Neural crest cell (in vitro differentiated cells): ENCODE measurements at places on chromosomes 3 and 15. TPM values are rescaled to one million over a fixed set of nuclear protein-coding genes. Genes with fewer than 3 reads are reported as not detected.

GRCh38 chr15:85414495-85414894 lies 34.1 kb downstream of the AKAP13 start:
- no peak for DNase-seq

- no peak for DNase-seq
Observed at GRCh38 chr3:101635345-101635744, 41.6 kb downstream of the ZBTB11 start.

Gene ZBTB38
- total RNA-seq: 27.9 and 28.1 TPM in 2 replicates

DNA sequence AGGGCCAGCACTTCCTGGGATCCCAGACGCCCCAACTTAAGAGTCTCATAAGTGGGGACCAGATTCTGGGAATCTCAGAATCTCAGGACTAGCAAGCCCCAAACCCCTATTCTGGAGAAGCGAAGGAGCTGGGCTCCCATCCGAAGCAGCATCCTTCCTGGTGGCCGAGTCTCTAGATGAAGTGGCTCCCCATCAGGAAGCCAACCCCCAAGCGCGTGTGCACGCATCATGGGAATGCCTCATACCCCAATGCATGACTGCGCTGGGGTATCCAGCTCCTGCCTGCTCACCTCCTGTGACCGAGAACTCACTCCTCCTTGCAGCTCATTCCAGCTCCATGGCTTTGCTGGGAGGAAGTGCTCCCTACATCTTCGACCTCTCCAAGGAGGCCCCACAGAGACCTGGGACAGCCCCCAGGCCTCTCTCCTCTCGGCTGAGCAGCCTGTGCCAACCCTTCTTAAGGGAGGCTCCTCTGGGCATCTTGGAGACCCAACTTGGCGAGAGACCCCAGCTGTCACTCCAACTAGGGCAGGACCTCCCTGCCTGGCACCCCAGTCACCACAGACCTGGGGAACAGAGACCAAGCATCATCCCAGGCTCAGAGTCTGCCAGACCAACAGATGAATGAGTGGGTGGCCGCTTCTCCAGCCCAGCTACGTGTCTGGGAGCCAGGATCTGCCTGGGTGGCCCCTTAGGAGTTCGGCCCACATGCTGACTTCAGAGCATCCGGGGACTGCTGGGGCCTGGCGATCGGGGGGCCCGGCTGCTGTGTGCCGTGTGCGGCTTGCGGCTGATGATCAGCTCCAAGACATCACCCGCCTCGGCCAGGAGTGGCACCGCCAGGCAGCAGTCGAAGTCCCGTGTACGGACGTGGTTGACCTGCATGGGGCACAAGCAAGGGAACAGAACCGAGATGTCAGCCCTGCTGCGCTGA lies 46.9 kb downstream of the GRIP2 start:
- no peak for DNase-seq

DNA sequence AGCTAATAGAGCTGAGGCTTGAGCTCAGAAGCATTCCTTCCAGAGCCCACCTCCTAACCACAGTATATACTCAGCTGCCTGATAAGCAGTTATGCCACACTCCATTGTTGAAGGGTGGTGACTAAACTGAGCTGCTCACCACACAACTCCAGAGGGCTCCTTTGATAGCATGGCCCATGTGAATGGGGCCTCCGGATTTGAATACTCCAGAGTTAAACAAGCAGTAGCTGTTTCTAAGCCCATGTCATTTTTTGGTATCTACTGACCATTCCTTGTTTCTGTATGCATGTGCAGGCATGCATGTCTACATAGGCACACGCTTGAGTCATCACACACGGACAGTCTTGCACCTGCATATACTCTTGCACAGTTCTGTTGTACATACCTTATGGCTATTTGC lies 28.9 kb downstream of the IGSF10 start:
- DNase-seq: no peak

Gene ADGRG7
- total RNA-seq: not detected in 2 replicates

DNA sequence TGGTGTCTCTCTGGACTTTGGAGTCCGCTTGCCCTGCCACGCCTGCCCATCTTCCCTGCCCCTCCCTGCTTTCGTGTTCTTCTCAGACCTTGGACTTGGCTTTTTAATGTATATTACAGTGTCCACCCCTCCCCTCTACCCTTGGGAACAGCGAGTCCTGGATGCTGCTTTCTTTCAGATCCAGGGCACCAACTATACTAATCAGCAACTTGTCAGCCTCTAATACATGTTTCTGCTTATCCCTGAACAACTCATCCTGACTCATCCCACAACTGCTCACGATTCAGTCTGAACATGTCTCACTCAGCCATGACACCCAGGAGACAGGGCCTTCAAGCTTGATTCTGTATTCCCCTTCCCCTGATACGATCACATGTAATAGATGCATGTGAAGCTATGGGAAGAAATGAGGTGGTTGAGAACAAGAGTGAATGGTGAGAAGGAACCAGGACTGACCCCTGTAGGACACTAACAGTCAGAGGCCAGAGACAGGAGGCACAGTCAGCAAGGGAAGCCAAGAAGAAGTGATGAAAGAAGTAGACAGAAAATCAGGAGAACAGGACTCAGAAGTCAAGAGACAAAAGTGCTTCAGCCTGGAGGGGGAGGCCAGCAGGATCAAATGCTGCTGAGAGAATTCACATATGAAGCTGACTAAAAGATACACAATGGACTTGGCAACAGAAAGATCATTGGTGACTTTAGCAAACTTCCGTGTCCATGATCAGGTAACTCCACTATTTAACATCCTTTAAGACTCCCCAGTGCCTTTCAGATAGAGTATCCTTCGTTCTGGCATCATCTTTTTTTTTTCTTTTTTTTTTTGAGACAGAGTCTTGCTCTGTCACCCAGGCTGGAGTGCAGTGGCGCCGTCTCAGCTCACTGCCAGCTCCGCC lies 35.4 kb downstream of the BCL2L10 start:
- DNase-seq: no peak
